ENCODE measurements at places on chromosomes 3 and 15.

- DNase-seq, result no peak
Observed at GRCh38 chr3:134772591-134772990, 22.5 kb upstream of the EPHB1 start.

- peak; percentile 46 for DNase-seq
Observed at GRCh38 chr3:14441920-14442300, 39.5 kb downstream of the SLC6A6 start.

DNA sequence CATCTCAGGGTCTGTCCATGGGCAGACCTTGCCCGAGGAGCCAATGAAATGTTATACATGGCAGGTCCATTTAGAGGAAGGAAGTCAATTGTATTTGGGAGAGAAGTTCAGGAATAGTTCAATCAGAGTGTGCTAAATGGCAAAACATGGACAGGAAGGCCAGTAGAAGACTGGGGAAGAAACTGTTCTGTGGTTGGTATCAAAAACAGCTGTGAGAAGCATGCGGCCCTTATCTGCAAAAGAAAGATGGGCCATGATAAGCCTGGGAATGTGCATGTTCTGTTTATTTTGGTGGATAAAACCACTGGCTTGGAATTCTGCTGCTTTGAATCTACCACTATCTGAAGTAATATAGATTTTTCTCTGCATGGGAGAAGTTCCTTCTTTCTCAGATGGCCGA lies 100.4 kb downstream of the MCTP2 start:
- DNase-seq, result no peak

DNA sequence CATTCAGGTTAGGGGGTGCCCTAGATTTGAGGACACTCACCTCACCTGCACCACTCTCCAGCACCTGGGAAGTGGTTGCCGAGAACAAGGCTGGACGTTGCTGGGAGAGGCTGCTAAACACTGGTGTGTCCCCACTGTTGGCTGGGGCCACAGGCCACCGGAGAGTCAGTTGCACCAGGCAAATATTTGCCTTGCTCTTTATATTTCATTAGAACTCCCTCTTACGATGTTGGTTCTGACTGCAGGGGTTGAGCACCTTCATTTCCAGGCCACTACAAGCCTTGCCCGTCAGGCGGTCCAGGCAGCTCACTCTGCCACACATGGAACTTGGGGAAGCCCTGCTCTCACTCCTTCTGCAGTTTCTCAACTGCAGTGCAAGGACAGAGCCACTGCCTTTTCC lies 30.7 kb downstream of the HCN4 start:
- DNase-seq, result no peak

GRCh38 chr3:102299125-102299877 lies 135.5 kb upstream of the ZPLD1 start:
- no peak for DNase-seq

GRCh38 chr3:197022405-197023231 lies 7.0 kb downstream of the MELTF start:
- DNase-seq, result no peak

DNA sequence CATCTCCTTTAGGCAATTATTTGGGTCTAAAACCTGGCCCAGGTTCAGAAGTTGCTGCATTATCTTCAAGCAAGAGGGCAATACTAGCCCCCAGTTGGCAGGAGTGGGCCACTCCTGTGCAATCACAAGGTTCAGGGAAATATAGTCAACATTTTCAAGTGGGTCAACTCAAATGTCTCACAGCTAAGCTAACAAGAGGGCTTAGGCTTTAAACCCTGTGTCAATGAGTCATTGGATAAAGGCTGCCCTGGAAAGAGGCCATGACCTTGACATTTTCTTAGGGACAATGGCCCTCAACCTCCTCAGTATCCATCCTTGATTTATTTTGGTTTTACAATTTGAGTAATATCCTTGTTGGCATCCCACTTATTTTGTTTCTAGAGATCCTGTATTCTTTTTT lies 73.5 kb upstream of the DCP1A start:
- no peak for DNase-seq

- DNase-seq, result no peak
Observed at GRCh38 chr3:50293079-50293801, 1.0 kb upstream of the IFRD2 start.

DNA sequence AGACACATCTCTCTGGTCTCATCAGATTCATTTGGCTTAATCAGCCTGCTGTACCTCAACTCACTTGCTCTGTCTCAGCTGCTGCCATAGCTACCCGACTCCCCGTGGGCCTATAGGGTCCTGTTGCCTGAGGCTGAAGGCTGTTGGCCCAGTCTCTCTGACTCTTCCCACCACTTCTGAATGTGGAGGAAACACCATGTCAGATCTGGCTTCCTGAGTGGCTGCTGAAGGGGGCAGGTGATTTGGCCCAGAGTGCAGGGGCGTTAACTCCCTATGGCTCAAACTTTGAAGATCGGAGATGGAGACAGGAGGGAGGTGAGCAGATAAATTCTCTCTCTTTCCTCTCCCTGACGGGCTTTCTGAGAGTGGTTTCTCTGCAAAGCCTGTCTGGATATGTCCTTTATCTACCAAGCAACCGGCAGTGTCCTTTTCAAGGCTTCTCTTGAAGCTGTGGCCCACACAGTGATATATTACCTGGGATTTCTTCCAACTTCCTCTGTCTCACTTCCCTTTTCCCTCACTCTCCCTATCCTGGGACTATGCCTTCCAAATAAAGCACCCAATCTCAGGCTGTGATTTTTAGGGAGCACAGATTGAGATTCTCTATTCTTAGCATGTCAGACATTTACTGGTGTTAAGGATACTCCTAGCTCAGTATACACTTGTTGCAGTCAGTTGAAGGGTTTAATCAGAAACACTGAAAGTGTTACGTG lies 334.9 kb upstream of the TBC1D5 start:
- no peak for DNase-seq

GRCh38 chr3:152626226-152626625 lies 208.7 kb upstream of the P2RY1 start:
- no peak for DNase-seq

DNA sequence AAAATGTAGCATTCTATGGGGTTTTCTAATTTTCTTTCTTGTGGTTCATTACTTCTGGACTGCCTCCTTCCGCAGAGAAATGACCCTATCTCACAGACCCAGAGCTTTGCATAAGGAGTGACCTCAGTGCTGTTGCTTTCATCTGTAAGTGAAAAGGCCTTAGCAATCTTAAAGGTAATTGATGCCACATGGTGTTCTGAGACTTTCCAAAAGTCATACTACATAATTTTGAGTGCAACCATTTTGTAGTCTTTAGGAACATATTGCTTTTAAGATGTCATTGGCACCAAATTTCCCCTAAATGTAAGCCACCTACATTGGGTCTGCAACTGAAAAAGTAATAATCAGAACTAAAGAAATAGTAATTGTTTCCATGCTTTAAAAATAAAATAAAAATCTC lies 9.2 kb upstream of the HHLA2 start:
- no peak for DNase-seq

DNA sequence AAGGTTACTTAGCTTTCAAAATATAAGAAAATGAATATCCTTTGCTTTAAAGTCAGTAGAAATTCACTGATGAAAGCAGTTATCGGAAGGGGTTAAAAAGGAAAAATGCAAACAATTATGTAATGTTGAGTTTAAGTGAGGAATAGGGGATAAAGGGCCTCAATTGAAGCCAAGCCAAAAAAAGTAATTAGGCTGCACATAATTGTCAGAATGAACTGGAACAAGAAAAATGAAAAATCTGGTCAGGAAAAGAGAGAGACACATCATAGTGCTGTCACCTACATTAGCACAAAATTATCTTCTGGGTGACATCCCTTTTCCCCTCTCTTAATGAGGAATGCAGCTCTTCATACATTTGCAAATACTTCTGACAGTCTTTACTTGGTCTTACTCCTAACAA lies 48.8 kb upstream of the PIK3R4 start:
- no peak for DNase-seq

GRCh38 chr3:30470496-30470895 lies 135.9 kb upstream of the TGFBR2 start:
- DNase-seq, result peak; percentile 78

DNA sequence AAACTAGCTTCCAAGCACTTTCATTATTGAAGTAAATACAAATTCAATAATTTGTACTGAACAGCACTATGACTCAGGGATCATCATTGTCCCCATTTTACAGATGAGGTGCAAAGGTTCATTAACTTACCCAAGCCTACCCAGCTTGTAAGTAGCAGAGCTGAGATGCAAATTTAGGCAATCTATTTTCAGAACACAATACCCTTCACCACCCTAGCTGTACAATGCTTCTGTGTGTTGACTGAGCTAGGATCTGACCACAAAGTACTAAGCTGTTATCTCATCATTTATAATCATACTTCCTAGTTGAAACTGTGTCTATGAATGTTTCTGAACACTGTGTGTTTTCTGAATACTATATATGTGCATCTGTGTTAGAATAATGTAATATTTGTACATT lies 3.2 kb upstream of the ILDR1 start:
- no peak for DNase-seq

GRCh38 chr3:190169877-190170276 lies 49.2 kb upstream of the P3H2 start:
- no peak for DNase-seq

GRCh38 chr3:87901141-87901540 lies 157.7 kb downstream of the CGGBP1 start:
- no peak for DNase-seq

- peak; percentile 36 for DNase-seq
Observed at GRCh38 chr3:107910713-107911259, 180.0 kb downstream of the CD47 start.

- no peak for DNase-seq
Observed at GRCh38 chr15:101322854-101323477, 27.9 kb upstream of the SNRPA1 start.

DNA sequence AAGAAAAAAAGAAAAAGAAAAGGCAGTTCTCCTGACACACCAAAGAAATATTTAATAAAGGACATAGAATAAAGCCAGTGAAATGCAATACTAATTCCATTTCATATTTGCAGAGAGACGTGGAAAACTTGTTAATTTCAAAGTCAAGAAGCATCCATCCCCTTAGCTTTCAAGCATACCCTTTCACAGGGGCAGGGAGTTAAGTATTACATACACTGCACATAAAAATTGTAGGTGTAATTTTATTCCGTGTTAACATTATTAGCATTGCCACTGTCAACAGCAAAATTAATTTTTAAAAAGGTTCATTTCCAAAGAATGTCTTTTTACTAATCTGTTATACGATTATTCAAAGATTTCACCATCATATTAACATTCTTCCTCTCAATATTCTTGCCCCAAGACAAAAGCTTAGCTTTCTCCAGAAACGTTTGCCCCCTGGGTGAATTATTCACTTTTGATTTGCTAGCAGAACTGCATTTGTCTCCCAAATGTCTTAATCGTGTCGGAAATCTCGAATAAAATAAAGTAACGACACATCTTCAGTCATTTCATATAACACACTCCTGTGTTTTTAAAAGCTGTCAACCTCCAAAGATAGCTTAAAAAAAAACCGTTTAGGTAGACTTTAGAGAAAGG lies 517.9 kb downstream of the MECOM start:
- DNase-seq, result no peak

GRCh38 chr15:82551646-82552247 lies 11.5 kb upstream of the RPS17 start:
- peak; percentile 62 for DNase-seq
